Esophagus muscularis mucosa (tissue), 4 donors: ENCODE measurements at places on chromosomes 3 and 15. TPM values are rescaled to one million over a fixed set of nuclear protein-coding genes. Genes with fewer than 3 reads are reported as not detected.

The PLSCR2 gene
- total RNA-seq, result 0.69 TPM

The CX3CR1 gene
- 0.50 TPM for total RNA-seq

The HHLA2 gene
- not detected for total RNA-seq

DNA sequence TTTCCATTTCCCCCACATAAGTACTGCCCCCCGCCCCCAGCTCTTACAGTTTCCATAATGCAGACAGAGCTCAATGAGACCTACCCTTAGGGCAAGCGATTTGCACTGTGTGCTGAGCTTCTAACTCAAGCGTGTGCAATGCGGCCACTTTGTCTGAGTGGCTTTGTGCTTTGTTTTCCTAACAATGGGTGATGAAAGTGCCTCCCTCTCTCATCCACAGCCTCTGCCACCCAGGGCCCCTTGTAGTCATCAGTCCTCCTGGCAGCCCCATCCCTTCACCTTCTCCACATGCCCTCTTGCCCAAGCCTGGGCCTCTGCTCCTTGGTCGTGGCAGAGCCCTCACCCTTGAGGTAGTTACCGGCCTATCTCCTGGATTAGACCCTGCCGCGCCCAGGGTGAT lies 17.2 kb downstream of the DAPK2 start:
- no peak for DNase-seq

DNA sequence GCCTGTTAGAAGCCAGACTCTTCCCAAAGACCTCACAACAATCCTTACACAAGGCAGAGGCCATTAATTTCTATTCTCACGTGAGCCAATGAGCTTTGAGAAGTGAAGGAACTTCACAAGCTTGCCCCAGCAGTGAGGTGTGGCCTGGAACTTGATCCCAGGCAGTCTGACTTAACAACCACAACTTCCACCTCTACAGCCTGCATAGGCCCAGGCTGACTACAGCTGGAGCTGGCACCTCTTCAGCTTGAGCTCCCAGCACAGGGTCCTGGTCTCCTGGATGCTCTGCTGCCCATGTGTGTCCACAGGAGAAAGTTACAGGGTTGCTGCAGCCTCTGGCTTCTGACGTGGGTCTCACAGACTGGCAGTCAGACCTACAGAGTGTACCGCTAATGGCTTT lies 111.0 kb downstream of the ERC2 start:
- DNase-seq, result no peak

GRCh38 chr3:151282921-151283320 lies 4.6 kb upstream of the P2RY14 start:
- no peak for DNase-seq

GRCh38 chr15:81939604-81940440 lies 106.0 kb downstream of the MEX3B start:
- no peak for DNase-seq
